Stimulated activated CD4-positive, alpha-beta T cell treated with anti-CD3 and anti-CD28 coated beads, Interleukin-1b, Interleukin-23, amount 100 ng/mL, for 24 hours (primary cell): ENCODE measurements at places on chromosomes 16 and 17.

- DNase-seq: no peak
Measured at GRCh38 chr17:17716837-17717523, 35.7 kb downstream of the RAI1 start.

GRCh38 chr16:4176906-4177417 is 60.7 kb upstream of the ADCY9 start:
- no peak for DNase-seq

DNA sequence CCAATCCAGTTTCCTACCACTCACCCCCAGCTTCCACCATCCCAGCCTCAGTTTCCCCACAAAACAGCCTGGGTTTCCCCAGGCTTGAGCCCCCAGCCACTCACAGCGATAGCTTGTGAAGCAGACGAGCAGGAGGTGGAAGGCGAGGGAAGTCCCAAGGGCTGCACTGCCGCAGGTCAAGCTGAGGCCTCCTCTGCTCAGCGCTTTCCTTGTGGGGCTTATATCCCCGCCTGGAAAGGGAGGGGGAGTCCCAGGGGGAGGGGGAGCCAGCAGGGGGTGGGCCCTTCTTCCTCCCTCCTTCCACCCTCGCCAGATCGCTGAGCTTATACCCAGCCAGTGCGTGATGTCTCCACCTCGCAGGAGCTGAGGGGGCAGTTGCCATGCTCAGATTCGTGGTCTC is at the start of gene PYY:
TSS of gene PYY (minus strand) at position 195 of the 400 bp plus-strand sequence. CDS start 457 bp downstream, outside the sequence.
- no peak for DNase-seq

DNA sequence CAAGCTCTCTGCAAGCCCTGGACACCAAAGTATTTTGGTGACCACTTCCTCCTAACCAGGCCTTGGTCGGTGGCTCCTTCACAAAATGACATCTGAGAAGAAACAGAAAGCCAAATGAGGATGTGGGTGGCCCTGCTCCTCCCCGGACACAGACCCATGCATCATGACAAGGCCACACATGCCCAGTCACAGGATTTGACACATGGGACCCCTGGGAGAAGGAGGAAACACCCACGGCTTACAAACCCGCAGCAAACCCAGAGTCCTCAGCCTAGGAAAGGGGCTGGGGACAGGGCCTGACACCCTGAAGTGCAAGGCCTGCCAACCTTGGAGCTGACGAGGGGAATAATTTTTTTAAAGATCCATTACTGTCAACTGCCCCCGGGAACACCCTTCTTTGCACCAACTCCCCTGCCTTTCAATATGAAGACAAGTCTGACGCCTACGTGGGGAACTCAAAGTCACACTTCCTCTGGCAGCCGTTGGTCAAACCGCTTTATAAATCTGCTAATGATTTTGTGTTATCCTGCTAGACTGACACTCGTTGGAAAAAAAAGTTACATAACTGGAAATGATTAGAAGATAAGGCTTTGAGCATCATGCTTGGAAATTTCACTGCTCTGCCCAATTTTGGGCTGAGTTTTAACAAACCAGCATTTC is 41.3 kb downstream of the GAS7 start:
- DNase-seq: no peak

DNA sequence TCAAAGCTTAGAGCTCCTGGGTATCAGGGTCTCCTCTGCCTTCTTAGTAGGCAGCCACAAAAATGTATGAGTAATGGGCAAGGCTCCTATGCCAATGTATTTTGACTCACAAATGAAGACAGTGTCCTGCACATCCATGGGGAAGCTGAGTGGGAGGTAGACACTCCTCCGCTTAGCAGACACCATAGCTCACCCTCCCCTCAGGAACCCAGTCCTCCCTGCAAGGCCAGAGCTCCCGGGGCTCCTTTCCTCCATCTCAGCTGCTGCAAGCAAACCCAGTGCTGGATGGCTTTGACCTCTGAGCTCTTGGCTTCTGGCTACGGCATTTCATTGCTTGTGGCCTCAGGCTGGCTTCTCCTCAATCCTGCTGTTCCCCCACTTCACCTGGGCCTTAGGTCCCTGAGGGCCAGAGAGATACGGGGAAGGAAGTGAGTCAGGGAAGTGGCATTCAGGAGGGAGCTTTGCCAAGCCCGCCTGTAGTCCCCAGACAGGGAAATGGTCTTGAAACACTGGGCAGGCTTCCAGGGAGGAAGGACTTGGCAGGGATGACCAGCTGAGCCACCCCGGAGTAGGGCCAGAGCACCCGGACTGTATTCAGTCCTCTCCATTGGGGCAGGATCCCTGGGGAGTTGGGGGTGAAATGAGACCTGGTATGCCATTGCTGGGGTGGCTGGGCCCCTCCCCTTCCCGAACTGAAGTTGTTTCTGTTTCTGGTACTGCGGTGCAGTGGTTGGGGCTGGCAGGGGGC is 4.5 kb downstream of the ABCC3 start:
- no peak for DNase-seq

GRCh38 chr17:42579794-42580551 is 2.4 kb upstream of the PSMC3IP start:
- DNase-seq: no peak

DNA sequence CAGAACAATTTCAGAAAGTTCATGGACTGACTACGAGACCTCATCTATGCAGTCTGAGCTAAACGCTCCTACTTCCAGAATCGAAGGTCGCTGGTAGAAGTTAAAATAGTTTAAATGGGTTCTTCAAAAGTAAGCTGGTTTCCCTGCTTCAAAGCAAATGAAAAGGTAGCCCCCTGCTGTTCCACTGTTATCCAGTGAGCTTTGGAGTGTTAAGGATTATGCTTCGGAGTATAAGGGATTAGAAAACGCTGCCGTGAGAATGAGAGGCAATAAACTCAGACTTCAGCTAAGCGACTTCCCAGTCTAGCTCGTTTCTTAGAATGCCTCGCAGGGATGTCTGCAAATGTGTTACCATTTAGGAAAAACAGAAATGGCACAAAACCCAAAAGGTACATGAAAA is 12.4 kb downstream of the MLYCD start:
- no peak for DNase-seq

GRCh38 chr17:491086-492021 is 138.7 kb upstream of the RPH3AL start:
- DNase-seq: no peak

GRCh38 chr17:9635340-9635739 is 10.0 kb upstream of the USP43 start:
- DNase-seq: no peak

DNA sequence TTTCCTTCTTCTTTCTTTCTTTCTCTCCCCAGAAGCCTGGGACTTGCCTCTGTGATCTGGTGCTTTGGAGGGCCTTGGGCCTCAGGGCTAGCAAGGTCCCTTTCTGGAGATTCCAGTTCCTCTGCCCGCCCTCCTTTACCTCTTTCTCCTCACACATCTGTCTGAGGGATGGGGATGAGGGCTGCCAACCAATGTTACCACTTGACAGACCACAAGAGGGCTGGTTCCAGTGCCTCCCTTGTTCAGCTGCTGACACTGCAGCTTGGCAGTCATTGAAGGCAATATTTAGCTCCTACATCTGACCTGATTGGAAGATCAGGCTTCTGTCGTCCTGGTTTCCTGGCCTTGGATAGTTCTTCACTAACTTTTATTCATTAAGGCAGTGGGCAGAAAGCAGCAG is 3.6 kb upstream of the ZNF652 start:
- no peak for DNase-seq

GRCh38 chr17:72926171-72926570 is 166.3 kb downstream of the SLC39A11 start:
- DNase-seq: no peak

DNA sequence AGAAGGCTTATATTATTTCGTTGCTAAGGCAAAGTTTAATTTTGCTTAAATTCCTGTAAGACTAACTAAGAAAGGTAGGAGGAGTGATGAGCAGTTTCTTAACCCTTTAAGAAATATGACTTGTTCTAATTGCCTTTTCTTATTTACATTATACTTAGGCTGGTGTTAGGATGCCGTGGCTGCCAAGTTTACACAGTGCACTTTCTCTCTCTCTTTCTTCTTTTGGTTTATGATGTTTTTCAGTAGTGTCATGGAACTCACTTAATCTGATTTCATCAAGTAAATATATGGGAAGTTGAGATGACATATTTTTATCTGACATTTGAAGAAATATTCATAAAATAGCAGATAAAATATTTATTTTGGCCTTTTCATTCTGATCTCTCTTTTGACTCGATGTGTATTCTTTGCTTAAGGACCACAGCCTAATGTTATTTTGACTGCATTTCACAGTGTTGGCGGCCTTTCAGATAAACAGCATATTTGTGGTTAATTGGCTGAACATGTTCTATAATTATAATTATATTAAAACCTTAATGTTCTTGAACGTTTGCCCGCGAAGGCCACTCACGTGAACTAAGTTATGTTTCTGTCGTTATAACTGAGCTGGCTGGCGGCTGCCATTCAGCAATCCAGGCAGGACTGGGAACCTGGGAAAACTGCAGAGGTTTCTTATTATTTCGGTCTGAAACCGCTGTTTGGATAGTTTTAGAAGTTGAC is 191.6 kb downstream of the WWOX start:
- DNase-seq: no peak

DNA sequence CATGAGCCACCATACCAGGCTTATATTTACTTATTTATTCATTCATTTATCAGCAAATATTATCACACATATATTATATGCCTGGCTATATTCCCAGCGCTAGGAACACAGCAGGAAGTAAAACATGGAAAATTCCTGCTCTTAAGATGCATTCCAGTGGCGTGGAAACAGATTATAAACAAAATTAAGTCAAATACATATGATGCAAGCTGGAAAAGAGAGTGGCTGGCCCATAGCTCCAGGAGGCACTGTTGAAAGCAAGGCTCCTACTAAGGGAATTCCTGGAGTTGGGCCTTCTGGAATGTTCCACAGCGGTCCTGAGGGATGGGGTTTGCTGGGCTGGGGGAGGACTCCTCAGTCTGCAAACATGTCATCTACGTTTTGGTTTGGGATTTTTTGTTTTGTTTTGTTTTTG is 18.4 kb downstream of the ADCY9 start:
- no peak for DNase-seq

DNA sequence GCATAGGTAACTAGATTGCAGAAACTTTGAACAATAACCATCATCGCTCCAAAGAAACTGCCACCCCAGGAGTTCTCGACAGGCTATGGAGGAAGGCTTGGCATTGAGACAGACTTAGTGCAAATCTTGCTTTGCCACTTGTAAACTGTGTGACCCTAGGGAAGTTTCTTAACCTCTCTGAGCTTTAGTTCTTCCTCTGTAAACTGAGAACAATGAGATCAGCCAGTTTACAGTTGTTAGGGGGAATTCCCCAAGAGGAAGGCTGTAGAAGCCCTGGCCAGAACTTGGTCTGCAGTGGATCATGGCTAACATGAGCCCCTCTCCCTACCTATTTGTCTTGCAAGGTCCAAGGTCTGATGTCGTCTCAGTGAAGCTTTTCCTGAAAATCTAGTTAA is 78.9 kb downstream of the NT5M start:
- DNase-seq: no peak

GRCh38 chr16:18855196-18855595 is 53.8 kb upstream of the ARL6IP1 start:
- DNase-seq: no peak

GRCh38 chr16:280552-280951 is at the start of gene ARHGDIG:
Gene ARHGDIG (plus strand): TSS chr16:280591. CDS start chr16:280681, 90 bp downstream.
- DNase-seq: no peak

GRCh38 chr17:16649585-16649984 is 4.1 kb downstream of the ZNF624 start:
- no peak for DNase-seq

- no peak for DNase-seq
Measured at GRCh38 chr17:77427391-77427991, 286.7 kb downstream of the SEC14L1 start.

DNA sequence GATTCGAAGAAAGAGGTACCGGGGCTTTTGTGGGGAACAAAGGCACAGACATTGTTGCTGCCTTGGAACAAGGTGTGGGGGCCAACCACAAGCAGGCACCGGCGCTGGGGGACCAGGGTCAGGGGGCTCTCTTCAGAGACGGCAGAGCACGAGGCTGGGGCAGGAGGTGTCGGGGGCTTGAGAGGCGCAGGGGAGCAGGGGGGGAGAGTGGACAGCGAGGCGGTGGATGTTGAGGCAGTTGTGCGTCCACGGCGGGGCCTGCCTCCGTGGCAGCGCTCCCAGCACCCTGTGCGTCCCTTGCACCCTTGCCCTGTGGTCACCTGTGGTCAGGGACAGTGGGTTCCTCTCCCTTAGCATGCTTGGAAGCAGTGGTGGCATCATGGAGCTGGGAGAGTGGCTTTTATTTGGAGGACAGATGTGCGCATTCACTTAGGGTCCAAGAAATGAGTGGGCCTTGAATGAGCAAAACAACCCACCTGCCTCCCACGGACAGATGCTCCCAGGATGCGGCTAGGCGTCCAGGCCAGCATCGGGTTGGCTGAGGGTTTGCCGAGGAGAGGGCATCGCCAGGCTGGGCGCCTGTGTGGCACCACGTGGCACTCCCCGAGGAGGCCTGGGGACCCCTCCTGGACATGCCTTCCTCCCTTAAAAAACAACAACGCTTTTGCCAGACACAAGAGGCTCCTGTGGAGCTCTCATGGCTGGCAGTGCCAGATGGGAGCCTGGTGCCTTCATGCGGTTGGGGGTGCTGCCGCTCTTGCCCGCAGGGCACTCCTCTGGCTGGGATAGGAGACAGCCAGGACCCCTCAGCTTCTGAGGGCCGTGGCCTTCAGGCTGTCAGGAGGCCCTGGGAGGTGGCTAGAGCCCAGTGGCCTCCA is 113.0 kb downstream of the BANP start:
- no peak for DNase-seq

- DNase-seq: no peak
Measured at GRCh38 chr17:31095236-31096105, 694 bp downstream of the NF1 start.

- no peak for DNase-seq
Measured at GRCh38 chr16:67349172-67349571, 22.6 kb downstream of the LRRC36 start.

- no peak for DNase-seq
Measured at GRCh38 chr17:82823004-82823403, 16.8 kb downstream of the ZNF750 start.

GRCh38 chr16:3112881-3113574 is 642 bp downstream of the ZNF205 start:
- no peak for DNase-seq
